ENCODE measurements at places on chromosomes 1 and 21.
A peak's percentile ranks its signal among the peaks of the same experiment; 100 is the strongest.

GRCh38 chr1:116388122-116388521 lies 15.1 kb downstream of the ATP1A1 start:
- no peak for DNase-seq

GRCh38 chr1:237834461-237834860 lies 56.3 kb downstream of the ZP4 start:
- DNase-seq = no peak

DNA sequence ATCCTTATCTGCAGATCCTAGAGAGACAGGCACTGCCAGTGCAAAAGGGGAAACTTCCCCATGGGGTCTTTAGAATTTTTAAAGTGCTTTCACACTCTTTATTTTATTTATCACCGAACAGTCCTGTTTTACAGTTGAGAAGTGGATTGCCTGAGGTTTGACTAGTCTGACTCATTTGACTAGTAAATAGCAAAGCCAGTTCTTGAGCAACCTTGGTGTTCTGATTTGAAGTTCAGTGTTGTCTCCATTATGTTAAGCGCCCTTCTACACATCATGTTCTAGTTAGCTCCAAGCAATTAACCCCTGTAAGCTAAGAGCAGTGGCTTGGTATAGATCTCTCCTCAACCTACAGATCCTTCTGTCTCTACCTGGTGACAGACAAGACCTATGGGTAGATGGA lies 262.9 kb downstream of the CACNA1E start:
- no peak for DNase-seq

GRCh38 chr1:89360716-89361115 lies 3.1 kb upstream of the GBP6 start:
- DNase-seq = no peak

- peak; percentile 70 for DNase-seq
Observed at GRCh38 chr1:47175227-47175934, 14.5 kb downstream of the PDZK1IP1 start.

DNA sequence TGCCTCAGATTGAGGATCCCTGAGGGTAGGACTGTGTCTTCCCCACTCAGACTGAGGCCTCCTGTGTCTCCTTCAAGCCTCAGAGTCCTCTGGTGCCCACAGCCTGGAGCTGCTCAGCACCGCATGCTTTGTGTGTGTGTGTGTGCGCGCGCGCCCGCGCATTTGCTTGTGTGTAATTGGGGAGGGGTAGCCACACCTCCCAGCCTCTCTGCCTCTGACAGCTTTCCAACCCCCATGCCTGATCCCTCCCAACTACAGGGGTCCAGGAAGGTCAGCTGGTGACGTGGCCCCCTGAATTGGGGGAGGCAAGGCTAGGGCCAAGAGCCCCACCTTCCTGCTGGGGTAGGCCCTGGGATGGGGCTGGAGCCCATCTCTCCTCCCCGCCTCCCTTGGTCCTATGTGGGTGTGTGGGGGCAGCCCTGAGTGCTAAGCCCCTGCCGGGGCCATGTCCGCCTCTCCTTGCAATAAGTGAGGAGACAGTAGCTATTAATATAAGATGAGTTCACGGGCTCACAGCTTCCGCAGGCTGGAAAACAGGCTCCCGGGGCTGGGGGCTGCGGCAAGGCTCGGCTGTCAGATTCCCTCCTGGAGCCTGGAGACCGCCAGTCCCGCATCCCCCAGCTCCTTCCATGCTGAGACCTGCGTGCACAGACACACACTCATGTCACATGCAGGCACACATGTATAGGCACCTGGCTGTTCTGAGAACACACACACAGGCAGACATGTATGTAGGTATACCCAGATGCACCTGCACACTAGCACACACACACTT lies 7.0 kb downstream of the GPR3 start:
- DNase-seq = no peak

GRCh38 chr1:212518188-212519054 lies 85.7 kb downstream of the NENF start:
- DNase-seq = no peak

DNA sequence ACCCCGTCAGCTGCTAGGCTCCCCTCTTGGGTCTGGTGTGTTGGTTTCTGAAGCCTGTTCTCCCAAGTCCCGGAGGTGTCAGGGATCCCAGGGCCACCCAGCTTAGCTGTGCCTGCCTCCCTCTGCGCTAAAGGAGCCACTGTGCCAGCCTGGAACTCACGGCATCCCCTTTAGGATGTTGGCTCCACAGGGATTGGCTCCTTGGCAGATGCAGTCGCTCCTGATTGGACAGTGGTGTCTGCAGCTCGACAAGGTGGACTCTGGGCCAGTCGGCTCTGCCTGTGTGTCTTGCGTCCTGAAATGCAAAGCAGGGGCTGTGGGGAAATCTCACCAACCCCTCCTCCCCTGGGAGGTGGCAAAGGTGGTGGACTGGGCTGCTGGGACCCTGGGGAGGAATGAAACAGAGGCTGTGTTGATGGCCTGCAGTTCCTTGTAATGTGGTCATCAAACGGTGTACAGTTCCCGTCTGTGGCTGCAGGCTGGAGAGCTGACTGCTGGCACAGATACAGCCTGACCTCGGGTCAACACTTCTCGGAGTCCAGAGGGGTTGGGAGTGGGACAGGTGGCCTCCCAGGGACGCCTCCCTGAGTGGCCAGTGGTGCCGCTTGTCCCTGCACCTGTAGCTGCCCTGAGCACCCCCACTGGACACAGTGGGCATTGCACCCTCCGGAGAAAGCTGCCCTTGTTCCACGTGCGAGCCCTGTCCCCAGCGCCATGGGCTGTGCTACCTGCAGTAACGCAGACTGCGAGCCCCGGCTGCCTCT lies 11.5 kb upstream of the KCNAB2 start:
- peak; percentile 69 for DNase-seq

- no peak for DNase-seq
Observed at GRCh38 chr21:26099610-26100219, 70.9 kb downstream of the APP start.
